ENCODE measurements at places on chromosomes 13 and 19.

- DNase-seq: no peak
Observed at GRCh38 chr13:69287050-69287698, 820.5 kb upstream of the ATXN8OS start.

DNA sequence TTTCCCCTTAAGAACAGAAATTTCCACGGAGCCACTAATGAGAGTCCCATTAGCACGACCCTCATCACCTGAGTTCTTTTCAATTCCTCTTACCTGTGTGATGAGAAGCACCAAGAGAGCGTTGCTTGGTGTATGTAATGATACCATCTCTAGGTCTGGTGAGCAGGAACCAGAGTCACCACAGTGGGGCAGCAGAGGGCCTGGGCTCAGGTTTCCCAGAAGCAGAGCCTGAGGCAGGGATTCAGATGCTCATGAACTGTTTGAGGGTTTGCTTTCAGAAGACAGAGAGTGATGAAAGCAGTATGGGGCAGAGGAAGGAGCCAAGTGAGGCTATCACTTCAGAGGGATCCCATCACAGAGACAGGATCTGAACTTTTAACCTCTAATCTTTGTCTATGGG, 3.1 kb upstream of the PTPRH start:
- peak; percentile 58 for DNase-seq

DNA sequence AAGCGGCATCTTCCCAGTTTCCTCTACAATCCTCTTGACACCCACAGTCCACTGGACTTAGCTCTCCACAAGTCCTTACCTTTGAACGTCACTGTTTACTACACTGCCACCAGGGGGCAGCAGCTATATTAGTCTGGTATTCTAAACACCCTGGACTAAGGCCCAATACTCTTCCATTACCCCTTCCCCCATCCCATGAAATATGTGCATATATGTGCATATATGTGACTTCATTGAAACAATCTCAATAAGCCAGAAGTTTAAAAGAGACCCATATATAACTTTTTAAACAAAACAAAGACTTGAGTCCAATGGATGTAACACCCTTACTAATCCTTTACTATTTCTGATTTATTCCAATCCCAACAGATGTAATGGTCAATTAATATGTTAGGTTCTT, 15.5 kb downstream of the GGACT start:
- peak; percentile 90 for DNase-seq

- no peak for DNase-seq
Observed at GRCh38 chr13:49602005-49602404, 16.6 kb upstream of the RCBTB1 start.

GRCh38 chr19:12946092-12946721, 545 bp downstream of the RAD23A start:
- peak; percentile 87 for DNase-seq

DNA sequence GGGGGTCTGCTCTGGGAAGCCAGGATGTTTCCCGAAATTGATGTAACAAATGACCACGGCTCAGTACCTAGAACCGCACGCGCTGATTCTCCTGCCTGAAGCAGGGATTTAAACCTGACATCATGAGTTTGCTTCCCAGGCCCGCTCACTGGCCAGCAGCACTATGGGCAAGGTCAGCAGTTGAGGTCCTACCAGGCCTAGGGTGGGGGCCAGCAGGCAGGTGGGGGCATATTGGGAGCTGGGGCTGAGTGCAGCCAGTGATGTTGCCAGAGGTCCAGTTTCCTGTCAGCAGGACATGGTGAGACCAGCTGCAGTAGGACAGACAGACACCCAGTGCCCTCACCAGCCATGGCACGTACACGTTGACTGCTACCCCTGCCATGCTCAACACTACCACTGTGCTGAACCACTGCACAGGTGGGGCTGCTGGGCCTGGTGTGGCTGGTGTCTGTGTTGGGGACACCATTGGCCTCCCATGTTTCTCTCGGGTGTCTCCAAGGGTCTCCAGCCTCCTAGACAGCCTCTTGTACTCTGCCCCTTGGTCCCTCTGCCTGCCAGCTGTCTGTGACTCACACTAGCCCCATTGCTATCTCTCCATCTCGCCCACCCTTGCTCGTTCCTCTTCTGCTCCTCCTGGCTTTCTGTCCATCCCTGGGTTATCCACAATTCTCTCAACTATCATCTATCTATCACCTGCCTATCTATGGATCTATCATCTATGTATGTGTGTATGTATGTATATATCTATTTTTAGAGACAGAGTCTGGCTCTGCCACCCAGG, 1.1 kb upstream of the C19orf85 start:
- DNase-seq: peak; percentile 67

DNA sequence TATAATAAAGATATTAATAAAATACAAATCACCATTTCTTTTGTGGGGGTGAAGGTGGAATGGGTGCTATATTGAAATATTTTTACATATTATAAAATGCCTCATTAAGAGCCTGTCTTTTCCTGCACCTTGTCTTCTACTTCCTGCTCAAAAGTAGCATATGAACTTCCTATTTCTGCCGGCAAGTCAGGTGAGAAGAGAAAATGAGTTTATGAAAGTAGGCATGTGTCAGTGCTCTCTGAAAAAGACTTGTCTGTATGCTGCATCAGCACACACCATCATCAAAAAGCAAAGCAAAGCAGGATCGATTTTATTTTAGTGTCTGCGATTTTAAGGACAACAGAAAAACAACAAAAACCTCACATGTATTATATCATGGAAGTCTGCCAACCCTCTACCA, 114.2 kb downstream of the RAP2A start:
- DNase-seq: no peak

DNA sequence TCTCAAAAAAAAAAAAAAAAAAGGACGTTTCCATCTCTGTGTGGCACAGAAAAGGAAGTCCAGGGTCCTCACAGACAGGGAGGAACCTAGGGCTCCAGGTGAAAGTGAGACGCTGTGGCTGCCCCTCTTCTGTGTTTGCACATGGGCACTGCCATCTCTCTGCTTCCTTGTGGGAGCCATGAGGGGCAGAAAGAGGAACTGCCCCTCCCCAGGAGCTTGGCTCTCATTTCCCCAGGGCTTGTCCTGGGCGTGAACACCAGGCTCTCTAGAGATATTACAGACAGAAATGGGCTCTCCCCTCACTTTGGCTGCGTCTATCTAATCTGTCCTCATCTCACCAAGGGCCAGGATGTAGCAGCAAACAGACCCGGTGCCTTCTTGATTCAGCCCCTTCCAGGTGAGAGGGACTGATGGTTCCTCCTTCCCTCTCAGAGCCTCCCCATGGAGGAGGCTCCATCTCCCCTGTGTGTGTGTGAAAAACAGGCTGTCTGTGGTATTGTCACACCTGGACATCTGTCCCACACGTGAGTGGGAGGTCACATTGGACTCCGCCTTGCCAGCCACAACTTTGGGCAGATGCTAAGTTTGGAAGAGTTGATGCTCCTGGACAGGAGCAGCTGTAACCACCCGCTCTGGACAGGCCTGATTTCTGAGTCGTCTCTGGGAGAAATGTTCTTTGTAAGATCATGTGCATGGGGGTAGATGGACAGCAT, 840 bp upstream of the LILRA4 start:
- DNase-seq: peak; percentile 76

- DNase-seq: peak; percentile 83
Observed at GRCh38 chr19:4352701-4353121, 9.3 kb downstream of the MPND start.

DNA sequence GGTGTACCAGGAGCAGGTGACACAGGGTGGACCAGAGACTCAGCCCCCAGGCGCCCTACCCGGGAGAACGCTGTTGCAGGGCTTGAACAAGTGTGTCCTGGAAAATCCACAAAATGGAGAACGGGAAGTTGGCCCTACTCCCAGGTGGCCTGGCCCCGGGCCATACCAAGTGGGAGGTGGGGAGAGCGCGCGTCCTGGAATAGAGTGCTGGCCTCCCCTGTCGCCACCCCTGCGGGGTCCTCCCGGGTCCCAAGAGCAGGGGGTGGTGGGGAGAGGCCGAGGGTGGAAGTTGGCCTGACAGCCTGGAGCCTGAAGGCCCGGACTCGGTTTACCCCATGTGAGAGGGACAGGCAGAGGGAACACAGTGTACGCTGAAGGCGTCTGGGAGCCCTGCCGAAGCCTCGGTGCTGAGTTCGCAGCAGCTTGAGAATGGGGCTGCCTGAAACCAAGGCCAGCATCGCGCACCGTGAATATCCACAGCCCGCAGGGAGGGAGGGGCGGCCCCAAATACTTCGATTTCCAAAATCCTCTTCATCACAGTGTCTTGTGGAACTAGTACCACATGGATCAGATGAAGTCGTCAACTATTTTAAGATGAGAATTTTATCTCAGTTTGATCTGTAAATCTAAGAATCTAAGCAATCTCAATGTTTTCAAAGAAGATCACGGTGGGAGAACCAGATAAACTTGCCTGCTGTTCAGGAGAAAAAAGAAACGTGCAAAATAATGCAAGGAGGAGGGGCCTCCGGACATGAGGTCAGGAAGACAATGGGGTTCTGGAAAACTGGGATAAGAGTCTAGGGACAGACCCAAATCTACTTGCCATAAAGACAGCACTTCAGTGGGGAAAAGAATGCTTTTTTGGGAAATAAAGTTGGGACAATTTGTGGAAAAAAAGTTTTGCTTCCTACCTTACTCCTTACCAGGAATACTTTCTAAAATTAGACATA, 10.4 kb upstream of the KLF16 start:
- no peak for DNase-seq

GRCh38 chr19:18954094-18954493, 13.1 kb upstream of the HOMER3 start:
- no peak for DNase-seq

DNA sequence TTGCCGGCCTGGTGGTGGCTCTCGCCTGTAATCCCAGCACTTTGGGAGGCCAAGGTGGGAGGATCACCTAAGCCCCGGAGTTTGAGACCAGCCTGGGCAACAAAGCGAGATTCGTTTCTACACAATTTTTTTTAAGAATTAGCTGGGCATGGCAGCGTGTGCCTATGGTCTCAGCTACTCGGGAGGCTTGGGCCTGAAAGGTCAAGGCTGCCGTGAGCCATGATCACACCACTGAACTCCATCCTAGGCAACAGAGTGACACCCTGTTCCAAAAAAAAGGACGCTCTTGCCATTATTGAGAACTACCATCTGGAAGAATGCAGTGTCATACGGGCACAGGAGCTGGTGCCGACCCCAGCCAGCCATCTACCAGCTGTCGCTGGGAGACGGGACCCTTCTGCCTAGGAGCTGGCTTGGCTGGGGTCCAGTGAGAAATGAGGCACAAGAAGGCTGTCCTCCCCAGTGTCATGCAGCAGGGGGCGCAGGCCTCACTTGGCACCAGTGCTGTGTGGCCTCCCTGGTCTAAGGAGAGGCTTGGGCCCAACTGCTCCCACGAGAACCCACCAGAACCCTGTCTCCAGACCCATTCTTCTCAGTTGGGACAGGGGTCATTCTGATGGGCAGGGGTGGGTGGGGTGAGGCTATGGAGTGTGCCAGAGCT, 12.2 kb upstream of the RELB start:
- DNase-seq: peak; percentile 83
